NCI-H460 (cell line): ENCODE measurements at places on chromosomes 5 and 9. TPM values are rescaled to one million over a fixed set of nuclear protein-coding genes. Genes with fewer than 3 reads are reported as not detected.

DNA sequence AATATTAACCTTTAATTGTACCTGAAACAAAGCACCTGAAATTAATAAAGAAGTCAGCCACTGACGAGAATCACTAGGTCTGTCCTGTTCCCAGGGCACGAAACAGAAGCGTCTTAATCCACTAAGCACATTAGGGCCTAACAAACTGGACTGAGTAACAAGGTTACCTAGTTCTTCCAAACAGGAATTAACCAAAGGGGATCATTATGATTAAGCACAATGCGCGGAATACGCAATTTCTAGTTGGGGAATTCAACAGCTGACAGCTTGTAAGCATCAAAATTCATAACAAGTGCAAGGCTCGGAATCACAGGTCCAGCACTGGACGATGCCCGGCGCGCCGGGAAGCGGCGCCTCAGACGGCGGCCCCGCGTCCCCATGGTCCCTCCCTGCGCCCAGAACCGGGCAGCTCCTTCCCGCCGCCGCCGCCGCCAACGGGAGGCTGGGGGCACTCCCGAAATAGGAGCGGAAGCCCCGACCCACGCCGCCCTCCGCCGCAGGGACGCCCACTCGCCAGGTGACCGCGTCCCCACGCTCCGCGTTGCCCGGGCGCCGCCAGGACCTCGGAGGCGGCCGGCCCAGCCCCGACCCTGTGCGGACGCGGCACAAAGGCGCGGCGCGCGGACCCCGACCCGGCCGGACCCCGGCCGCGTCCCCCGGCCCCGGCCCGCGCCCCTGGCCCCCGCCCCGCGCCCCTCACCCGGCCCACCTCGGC is 898 bp downstream of the CAMSAP1 start:
- DNase-seq, result no peak

- DNase-seq, result no peak
Observed at GRCh38 chr5:154313360-154314017, 123.0 kb downstream of the GALNT10 start.

- no peak for DNase-seq
Observed at GRCh38 chr9:8287501-8287900, 487.9 kb upstream of the DMAC1 start.

- DNase-seq, result peak; percentile 14
Observed at GRCh38 chr5:120252839-120253238, 211.3 kb upstream of the PRR16 start.

DNA sequence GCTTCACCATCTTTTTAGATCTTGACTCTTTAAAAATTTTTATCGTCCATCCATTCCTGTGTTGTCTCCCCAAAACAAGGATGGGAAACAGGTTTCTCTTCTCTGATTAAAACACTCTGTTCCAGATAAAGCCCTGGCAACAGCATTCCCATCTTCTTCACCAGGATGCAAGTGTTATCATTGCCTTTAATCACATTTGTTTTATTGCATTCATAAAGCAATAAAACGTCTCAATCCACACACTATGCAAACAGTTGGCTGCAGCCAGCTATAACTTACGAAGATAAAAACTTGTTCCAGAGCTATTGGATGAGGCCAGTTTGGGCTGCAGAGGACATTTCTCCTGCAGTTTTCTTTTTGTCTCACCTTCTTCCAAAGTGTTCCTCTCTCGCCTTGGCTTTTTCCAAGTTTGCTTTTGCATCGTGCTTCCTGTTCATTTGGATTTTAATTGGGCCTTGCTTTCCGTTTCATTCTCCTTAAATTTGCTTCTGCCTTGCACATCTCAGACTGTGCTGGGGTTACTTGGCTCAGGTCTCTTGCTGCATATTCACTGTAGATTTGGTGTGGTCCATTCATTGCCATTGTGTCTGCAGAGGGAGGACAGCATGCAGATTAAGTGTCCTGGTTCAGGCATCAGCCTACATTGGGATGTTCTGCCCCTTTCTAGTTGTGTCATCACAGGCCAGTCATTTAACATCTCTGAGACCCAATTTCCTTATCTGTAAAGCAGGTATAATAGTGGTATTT is 136.5 kb upstream of the LIFR start:
- no peak for DNase-seq

DNA sequence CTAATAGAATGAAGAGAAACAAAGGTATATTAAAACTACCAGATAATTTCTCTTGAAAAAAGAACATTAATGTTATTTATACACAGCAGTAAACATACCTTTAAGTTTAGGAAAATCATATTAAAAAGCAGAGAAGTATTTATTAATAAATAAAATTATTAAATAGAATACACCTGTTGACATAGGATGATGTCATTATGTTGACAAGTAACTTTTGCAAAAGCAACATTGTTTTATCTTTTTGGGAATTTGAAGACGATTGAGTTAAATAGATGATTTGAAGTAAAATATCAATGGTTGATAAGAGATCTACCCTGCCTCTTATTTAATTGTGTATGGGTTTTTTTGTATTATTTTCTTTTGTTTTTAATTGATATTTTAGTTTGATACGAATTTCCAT is 711.1 kb upstream of the NUDT12 start:
- DNase-seq, result no peak

DNA sequence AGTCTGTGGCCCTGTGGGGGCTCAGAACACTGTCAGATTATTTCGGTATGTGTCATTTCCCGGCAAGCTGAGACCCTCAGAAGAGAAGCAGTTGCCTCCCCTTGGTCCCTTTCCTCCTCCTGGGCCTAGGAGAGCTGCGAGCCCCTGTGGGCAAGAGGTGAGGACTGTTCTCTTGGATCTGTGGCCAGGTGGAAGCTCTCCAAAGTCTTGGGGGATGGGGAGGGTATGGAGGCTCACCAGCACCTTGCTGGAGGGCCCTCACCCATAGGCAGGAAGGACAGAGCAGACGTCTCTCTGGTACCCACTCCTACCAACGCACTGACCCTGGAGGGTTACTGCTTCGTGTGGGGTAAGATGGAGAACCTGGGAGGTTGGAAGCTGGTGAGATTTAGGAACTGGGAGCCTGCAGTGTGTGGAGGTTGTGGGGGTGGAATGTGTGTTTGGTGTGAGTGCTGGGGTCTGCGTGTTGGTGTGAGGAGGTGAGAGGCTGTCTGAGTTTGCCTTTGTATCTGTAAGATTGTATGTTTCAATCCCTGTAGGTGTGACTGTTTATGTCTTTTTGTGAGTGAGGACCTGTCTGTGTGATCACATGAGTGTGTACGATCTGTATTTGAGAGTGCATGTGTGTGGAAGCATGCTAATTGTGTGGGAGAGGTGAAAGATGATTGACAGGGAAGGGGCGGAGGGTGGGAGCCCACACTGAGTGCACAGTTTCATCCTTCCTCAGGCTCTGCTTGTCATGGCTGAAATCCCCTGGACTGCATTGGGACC is 52.4 kb upstream of the PSD2 start:
- DNase-seq, result no peak

DNA sequence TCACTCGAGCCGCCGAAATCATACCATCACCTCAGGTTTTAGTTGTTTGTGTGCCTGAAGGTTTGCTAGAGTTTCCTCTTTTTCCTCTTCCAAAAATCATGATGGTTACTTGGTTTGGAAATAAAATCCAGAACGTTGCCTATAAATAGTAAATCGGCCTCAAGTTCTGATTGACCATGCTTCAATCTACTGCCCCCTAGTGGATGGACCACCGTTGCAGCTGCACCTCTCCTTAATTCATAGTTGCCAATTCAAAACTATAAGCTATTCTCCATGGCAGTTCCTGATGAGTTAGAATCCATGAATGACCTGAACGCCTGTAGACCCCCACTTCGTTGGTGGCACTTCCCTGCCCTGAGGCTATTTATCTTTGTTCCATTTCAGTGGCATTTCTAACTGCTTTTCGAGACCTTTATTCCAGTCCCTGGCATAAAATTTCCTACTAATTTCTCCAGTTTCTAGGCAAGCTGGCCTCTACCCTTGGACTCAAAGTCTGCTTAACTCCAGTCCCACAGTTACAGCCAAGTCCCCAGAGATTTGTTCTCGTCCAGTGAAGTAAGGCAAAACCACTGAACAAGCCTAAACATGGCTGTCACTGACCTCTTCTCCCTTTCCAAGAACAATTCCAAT is 422.6 kb downstream of the EFNA5 start:
- peak; percentile 39 for DNase-seq

- no peak for DNase-seq
Observed at GRCh38 chr5:132476876-132477781, 13.4 kb downstream of the IRF1 start.

DNA sequence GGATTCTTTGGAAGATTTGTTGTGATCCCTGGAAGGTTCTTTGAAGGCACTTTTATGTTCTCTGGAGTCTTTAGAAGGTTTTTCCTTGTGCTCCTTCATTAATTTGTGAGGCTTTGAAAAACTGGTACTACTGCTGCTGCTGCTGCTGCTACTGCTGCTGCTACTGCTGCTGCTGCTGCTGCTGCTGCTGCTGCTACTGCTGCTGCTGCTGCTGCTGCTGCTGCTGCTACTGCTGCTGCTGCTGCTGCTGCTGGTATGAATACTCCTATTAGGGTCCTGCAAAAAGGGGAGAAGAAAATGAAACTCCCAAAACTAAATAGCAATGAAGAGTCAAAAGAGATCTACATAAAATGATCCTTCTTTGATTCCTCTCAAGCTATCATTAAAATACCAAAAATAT is 208.1 kb downstream of the MLLT3 start:
- no peak for DNase-seq

FSTL4 gene
- total RNA-seq, result 14.3 and 15.0 TPM in 2 replicates

N4BP3 gene
- total RNA-seq, result 0.27 and 0.38 TPM in 2 replicates

ARHGEF37 gene
- total RNA-seq, result 1.6 and 1.8 TPM in 2 replicates

SH2D3C gene
- 0.12 and 0.57 TPM in 2 replicates for total RNA-seq

TYRP1 gene
- total RNA-seq, result 0.38 TPM in 1 of 2 replicates, not detected in the other

ORM2 gene
- not detected in 2 replicates for total RNA-seq

ANKRD33B gene
- 7.2 and 8.4 TPM in 2 replicates for total RNA-seq

ADAMTSL2 gene
- total RNA-seq, result not detected in 2 replicates

NELFB gene
- 41.5 and 43.8 TPM in 2 replicates for total RNA-seq

PCDHGB7 gene
- total RNA-seq, result 0.79 and 0.89 TPM in 2 replicates
